ENCODE measurements at places on chromosomes 11 and 22. TPM values are rescaled to one million over a fixed set of nuclear protein-coding genes. Genes with fewer than 3 reads are reported as not detected.

- DNase-seq, result no peak
Observed at GRCh38 chr22:29689880-29690213, 30.0 kb upstream of the CABP7 start.

DNA sequence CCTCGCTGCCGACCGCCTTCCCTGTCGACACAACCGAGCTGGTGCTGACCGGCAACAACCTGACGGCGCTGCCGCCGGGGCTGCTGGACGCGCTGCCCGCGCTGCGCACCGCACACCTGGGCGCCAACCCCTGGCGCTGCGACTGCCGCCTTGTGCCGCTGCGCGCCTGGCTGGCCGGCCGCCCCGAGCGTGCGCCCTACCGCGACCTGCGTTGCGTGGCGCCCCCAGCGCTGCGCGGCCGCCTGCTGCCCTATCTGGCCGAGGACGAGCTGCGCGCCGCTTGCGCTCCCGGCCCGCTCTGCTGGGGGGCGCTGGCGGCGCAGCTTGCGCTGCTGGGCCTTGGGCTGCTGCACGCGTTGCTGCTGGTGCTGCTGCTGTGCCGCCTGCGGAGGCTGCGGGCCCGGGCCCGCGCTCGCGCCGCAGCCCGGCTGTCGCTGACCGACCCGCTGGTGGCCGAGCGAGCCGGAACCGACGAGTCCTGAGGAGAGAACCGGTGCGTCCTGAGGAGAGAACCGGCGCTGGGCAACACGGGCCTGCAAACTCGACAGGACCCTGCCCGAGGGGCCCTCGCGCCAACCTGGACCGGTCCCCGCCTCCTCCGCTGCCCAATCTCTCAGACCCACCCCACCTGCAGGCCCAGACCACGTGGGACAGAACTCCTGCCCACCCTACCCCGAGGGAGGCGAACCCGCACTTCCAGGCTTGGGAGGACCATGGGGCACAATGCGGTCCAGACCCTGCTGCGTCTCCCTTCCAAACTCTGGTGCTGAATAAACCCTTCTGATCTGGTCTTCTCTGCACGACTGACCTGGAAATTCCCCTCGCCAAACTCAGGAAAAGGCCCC is 866 bp downstream of the GP1BB start:
- no peak for DNase-seq

The DSCAML1 gene
- 0.21 TPM for total RNA-seq

The XRCC6 gene
- total RNA-seq, result 309 TPM

- no peak for DNase-seq
Observed at GRCh38 chr11:6727971-6728760, 43.6 kb downstream of the OR2AG2 start.

The TYR gene
- not detected for total RNA-seq

The MUC5AC gene
- not detected for total RNA-seq

DNA sequence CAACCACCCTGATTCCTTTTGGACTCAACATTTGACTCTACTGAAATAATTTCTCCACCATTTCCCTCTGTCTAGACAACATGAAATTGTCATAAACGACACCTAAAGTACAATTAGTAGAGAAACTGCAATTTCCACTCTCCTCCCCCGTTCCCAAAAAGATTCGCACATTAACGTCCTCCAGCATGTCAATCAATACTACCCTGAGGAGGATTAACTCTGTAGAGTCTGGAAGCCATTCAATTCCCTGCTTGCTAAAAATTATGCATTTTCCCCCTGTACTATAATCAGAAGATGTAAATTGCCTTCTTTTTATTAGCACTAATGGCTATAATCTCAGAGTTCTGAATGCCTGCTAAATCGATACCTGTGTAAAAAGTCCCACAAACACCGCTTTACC is 70.5 kb downstream of the AMBRA1 start:
- no peak for DNase-seq

The MS4A3 gene
- not detected for total RNA-seq

The ALX4 gene
- total RNA-seq, result not detected

DNA sequence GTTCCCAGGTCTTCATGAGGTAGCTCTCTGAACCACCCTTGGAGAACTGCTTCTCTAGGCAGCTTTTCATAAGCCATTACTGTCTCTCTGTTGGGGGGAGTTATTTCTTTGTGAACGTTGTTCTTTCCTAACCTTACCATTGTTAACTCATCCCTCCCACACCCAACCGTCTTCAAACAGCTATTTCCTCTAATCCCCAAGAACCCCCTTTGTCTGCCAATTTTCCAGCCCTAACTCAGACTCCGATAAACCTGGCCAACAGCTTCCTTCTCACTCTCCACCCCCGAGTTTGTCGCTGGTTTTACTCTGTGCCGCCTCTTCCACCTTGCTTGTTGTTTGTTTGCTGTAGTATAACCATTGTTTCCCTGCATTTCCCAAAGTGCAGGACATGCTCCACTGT is 131.5 kb downstream of the CCDC34 start:
- DNase-seq, result no peak

The TMEM151A gene
- total RNA-seq, result 0.08 TPM

GRCh38 chr11:62393061-62393611 is 25.7 kb upstream of the SCGB1A1 start:
- DNase-seq, result no peak

- DNase-seq, result no peak
Observed at GRCh38 chr22:49025791-49026493, 801.7 kb downstream of the BRD1 start.

DNA sequence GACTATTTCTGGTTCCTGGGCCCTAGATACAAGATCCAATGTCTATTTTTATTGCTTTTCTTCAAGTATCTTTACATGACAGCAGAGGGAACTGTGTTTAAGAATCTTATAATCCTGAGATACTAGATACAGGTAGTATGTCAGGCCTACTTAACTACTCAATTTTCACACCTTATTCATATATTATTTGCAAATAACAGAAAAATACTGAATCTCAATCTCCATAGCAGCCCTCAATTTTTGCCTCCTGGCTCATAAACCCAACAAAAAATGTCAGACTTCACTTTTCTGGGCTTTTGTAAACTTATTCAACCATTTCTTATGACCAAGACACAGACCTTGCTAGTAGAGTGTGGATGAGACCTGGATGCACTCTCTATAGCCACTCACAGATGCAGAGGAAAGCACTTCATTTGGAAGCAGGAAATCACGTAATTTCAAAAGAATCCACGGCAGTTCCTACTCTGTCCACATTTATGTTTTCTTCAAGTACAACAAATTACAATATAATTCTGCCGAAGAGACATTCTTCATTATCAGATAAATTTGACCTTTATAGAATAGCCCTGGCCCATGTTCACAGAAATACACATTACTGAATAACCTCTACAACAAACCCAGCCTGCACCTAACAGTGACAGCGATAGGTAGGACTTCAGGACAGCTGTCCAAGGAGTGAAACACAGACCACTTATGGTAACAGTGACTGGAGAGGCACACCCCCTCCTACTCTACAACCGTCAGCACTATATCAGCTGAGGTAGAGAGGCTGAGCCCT is 62.0 kb upstream of the YPEL1 start:
- DNase-seq, result no peak

DNA sequence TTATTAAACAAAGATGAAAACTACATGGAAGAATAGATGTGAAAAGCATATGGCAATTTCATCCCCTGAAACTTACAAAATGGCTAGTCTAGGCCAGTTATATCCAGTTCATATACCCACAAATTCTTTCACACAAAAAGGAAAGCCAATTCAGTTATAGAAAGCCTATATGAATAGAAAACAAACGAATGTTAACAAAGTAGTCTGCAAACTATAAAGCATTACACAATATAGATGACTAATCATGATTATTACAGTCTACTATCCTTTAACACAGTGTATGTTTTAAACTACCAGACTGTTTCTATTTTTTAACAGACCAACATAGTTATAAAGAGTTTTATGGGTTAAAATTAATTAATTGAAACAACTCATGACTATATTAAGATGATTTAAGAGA is 12.1 kb downstream of the DCUN1D5 start:
- DNase-seq, result no peak

The GLYATL2 gene
- total RNA-seq, result 0.13 TPM

- no peak for DNase-seq
Observed at GRCh38 chr22:23137468-23137867, 4.3 kb downstream of the RSPH14 start.

DNA sequence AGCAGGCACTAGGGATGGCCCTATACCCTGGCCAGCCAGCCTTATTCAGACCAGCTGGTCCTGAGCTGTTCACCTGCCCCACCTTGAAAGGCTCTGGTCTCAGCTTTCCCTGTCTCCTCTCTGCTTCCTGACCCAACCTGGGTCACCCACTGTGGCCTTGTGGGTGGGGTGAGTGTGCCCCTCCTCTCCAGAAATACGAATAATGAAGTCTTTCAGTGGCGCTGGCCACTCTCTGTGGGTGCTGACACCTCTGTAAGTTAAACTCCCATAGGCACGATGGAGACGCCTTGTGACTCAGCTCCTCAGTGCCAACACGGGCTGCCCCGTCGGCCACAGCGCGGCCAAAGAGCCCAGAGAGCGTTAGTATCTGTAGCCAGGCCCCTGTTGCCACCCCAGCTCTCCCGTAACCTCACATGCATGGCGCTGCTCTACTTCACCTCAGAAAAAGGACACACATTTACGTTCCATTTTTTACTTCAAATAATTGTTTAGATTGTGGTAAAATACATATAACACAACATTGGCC is 74.6 kb upstream of the SEPTIN5 start:
- DNase-seq, result no peak

DNA sequence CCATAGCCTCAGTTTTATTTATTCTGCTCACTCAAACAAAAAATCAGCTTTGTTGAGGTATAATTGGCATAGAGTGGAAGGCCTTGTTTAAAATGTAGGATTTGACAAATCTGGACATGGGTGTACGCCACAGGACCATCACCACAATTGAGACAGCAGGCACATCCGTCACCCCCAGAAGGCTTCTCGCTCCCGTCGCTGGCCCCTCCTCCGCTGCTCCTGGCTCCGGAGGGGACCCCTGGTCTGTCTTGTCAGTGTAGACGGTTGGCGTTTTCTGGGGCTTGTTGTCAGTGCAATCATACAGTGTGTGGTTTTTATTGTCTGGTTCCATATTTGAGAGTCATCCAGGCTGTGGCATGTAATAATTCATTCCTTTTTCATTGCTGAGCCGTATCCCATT is 97.6 kb downstream of the KCNQ1 start:
- DNase-seq, result no peak

- DNase-seq, result no peak
Observed at GRCh38 chr11:125289419-125290098, 125.0 kb downstream of the PKNOX2 start.

DNA sequence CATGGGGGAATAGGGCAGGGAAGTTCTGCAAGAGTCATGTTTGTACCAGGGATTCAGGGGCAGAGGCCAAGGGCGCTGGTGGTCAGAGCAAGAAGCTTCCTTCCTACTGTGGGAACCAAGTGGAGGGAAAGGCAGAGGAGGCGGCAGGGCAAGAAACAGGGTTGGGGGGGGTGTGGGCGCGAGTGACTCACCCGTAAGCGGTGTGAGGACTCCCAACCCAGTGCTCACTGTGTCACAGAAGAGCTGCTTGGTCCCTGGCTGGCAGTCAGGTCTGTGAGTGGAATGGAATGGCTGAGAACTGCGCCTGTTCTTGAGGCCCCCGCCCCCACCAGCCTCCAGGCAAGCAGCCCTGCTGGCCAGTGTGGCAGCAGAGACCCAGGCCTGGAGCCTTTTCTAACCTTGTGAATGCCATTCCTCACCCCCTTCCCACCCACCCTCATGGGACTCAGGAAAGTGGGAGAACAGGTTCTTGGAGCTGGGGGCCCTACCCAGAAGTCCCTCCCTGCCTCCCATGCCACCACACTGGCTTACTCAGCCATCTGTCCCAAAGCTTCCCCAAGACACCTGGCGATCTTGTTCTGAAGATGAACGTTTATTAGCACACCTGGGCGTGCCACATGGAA is 4.7 kb downstream of the LRRC10B start:
- no peak for DNase-seq

The AMBRA1 gene
- total RNA-seq, result 28.7 TPM

- DNase-seq, result no peak
Observed at GRCh38 chr22:29702931-29703501, 16.8 kb upstream of the CABP7 start.

- no peak for DNase-seq
Observed at GRCh38 chr11:14420223-14420622, 61.2 kb upstream of the RRAS2 start.

The LRRC75B gene
- total RNA-seq, result 18.1 TPM

GRCh38 chr11:91997226-91997625 is 227.4 kb upstream of the FAT3 start:
- DNase-seq, result no peak

- DNase-seq, result no peak
Observed at GRCh38 chr22:30308518-30309230, 18.1 kb downstream of the TBC1D10A start.

GRCh38 chr11:64353715-64354506 is 5.1 kb upstream of the RPS6KA4 start:
- DNase-seq, result no peak

GRCh38 chr11:33461369-33462125 is 204.4 kb downstream of the HIPK3 start:
- DNase-seq, result no peak

GRCh38 chr11:64472593-64473455 is 113.9 kb downstream of the RPS6KA4 start:
- no peak for DNase-seq

The CASP5 gene
- total RNA-seq, result not detected

DNA sequence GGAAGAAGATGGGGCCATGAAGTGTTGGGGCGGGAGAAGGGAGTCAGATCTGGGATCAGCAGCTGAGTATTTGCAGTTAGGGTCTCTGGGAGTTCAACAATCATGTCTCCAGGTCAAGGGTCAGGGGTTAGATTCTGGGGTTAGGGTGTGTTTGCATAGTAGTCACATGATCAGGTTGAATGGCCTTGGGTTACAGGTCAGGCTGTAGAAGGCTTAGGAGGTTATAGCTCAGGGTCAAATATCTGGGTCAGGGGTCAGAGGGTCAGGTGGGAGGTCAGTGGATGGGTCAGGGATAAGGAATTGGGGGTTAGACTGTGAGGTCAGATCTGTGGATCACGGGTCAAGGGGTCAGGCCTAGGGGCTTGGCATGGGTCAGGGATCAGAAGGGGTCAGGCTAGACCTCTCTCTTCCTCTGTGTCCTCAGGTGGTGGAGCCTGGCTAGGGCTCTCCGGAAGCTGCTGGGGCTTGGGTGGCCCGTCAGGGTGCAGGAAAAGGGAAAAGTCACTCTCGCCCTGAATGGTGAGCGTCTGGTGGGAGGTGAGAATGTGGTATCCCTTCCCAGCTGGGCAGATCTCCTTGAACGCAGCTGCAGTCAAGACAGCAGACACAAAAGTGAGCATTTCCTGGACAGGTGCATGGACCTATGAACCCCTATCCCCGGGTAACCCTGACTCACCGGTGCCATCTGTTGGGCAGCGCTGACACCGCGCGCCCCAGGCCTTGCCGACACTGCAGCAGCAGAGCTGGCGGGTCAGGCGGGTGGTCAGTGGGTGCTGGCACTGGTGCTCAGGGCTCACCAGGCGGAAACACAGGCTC is 6.4 kb downstream of the LTBP3 start:
- no peak for DNase-seq

GRCh38 chr11:30310623-30311022 is 12.3 kb upstream of the ARL14EP start:
- DNase-seq, result no peak

Measured in kidney epithelial cell (primary cell).